ENCODE measurements at places on chromosomes 7 and 10.
A peak's percentile ranks its signal among the peaks of the same experiment; 100 is the strongest.

DNA sequence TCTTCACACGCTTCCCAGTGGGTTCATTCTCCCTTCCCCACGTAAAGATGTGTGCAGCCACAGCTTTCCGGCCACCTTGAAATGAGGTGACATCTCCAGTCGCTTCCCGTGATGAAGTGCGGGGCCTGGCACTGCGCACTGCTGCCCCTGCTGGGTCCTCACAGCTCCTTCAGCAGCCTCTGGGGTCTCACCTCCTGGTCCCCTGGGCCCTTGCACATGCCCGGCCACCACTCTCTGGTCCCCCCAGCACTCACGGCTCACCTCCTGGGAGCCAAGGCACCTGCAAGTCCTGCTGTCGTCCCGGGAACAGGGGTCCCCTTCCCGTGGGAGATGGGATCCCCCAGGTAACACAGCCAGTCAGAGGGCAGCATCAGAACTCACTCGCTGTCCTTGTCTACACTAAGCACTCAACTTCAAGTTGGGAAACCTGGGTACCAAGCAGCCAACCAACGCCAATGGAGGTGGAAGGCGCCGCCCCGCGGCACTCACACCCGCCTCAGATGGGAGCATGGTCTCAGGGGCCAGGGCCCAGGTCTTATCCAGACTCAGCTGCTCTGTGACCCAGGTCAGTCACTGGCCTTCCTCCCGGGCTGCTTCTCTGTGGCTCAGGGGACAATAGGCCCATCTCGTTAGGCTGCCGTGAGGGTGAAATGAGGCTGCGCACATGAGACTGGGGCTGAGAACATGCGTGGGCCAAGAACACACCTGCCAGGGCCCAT is 176.2 kb downstream of the PTPRN2 start:
- DNase-seq, result no peak

- DNase-seq, result no peak
These were observed 10.2 kb downstream of the DNAJC12 start for GRCh38 chr10:67827811-67828210.

GRCh38 chr7:47385536-47386125 is 196.3 kb downstream of the TNS3 start:
- DNase-seq, result no peak

DNA sequence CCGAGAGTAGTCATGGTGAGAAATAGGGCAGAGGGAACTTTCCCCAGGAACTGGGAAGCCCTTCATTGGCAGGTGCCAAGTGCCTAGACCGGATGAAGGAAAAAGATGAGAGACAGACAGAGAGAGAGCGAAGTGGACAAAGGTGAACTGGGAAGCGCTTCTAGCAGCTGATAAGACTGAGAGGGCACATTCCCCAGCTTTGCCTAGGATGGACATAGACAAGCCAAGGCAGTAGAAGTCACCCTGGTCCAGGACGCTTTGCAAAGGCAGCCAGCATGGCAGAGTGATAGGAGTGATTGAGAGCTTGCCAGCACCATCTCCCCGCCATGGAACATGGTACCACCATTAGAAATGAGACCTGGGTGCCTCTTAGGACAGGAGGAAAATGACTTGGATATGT is 372.8 kb upstream of the MGMT start:
- no peak for DNase-seq

- DNase-seq, result peak; percentile 88
These were observed 17.8 kb upstream of the SLC16A12 start for GRCh38 chr10:89553064-89553734.

GRCh38 chr7:46424934-46425333 is 503.9 kb upstream of the IGFBP3 start:
- DNase-seq, result no peak

DNA sequence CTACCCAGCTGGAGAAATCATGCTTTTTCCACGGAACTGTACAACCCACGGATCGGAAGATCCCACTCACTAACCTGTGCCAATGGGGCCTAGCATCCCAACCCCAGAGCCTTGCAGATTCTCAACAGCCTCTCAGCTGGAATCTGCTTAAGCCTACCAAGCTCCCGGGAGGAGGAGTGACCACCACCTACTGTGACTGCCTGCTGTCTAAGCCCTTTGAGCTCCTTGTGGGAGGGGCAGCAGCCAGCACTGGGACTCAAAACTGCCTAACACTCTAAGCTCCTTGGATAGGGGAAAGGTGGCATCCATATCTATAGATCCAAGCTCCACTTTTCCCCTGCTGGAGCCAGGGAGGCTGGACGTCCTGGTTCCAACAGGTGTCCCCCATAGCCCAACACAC is 254.4 kb upstream of the CNTNAP2 start:
- no peak for DNase-seq

GRCh38 chr10:59279476-59279875 is 82.9 kb downstream of the FAM13C start:
- DNase-seq, result no peak

DNA sequence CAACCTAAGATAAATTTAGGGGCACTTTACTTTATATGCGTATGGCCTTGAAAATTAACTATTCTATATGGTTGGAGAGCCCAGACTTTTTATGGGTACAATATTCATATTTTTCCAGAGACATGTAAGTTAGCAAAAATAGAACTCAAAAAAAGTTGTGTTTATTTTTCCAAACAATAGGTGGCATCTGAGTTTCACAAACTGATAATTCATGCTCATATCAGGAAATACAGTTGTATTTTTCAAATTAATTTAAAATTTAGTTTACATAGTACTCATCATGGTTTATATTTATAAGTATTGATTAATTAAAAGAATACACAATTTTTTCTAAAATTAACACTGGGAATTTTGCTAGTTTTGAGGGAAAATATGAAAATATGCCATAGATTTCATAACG is 34.6 kb downstream of the ANKRD7 start:
- DNase-seq, result no peak

DNA sequence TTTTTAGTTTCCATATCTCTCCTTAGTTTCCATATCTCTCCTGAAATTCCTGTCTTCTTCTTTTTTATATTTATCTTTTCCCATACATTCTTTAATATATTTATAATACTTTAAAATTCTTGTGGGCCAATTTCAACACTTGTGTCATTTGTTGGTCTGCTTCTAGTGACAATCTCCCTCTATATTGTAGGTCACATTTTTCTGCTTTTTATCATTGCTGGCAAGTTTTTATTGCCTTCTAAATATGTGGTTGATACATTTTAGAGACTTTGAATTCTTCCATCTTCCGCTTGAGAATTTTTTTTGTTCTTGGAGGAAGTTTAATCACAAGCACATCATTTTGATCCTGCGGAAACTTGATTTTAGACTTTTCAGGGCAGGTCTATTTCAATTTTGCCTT is 26.0 kb upstream of the OPN4 start:
- no peak for DNase-seq

DNA sequence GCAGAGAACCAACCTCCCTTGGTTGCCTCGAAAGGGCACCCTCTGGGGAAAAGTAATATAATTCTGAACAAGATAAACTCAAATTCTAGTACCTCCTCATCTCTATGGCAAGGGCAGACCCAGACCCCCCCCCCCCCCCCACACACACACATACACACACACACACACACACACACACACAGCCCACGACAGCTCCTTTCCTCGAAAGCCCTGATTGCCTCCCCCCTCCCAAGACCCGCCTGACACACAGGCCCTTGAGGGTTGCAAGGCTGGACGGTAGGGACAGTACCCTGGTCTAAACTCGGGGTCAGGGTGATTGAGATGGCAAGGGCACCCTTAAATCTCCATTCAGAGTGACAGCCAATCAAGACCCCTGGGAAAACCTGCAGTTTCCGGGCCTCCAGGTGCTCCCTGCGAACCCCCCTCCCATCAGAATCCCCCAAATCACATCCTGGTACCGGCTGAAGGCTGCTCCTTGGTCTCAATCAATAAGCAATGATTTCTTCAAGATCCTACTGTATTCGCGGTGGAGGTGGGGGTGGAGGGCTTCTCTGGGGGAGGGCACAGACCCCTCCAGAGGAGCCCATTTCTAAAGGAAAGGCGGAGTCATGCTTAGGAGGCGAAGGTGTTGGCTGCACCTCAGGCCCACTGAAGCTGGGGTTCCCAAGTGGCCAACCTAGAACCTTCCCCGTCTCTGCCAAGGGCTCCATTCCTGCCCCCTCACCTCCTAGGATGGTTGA is 100.7 kb downstream of the HIP1 start:
- no peak for DNase-seq

- no peak for DNase-seq
These were observed 14.7 kb upstream of the CSGALNACT2 start for GRCh38 chr10:43123361-43124093.

- DNase-seq, result no peak
These were observed 41.7 kb downstream of the TNPO3 start for GRCh38 chr7:129013048-129013724.

DNA sequence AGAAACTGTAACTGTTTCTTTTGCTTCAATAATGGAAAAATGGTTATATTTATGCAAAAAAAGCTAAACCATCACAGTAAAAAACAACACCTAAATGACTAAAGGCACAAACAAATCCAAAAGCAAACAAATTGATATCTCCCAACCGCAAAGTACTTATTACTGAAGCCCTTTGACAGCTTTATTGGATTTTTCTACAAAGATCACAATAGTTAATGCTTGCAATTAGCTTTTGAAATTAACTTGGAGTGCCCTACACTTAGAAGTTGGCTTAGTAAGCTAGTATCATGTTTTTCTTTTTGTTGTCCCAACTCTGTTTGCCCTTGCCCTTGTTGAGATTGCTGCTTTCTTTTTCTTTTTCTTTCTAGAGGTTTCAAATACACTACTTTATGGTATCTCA is 257.5 kb downstream of the INHBA start:
- DNase-seq, result no peak
